ENCODE measurements at places on chromosomes 3 and 15.

- DNase-seq, result peak; percentile 95
These were observed 175.7 kb downstream of the KLHL25 start for GRCh38 chr15:85618956-85619491.

- DNase-seq, result no peak
These were observed 139.8 kb downstream of the TPRG1 start for GRCh38 chr3:189311521-189311920.

GRCh38 chr15:66287461-66288057 lies 5.8 kb upstream of the DIS3L start:
- DNase-seq, result no peak

DNA sequence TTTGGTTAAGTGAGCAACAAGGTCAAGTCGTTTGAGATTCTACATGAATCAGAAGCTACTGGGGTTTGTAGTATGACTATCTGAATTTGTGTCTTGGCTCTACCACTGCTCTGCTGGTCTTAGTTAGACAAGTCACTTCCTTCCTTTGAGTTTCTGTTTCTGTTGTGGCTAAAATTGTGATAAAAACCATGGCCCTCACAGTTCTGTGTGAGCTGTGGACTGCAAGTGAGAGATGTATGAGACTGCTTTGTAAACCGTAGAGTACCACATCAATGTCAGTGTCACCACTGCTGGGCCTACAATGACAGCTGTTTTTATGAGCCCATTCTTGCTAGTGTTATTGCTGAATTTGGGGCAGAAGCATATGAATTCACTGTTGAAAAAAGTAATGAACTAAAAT lies 32.7 kb downstream of the RARB start:
- no peak for DNase-seq

- DNase-seq, result no peak
These were observed 36.8 kb upstream of the RFTN1 start for GRCh38 chr3:16550305-16550675.

DNA sequence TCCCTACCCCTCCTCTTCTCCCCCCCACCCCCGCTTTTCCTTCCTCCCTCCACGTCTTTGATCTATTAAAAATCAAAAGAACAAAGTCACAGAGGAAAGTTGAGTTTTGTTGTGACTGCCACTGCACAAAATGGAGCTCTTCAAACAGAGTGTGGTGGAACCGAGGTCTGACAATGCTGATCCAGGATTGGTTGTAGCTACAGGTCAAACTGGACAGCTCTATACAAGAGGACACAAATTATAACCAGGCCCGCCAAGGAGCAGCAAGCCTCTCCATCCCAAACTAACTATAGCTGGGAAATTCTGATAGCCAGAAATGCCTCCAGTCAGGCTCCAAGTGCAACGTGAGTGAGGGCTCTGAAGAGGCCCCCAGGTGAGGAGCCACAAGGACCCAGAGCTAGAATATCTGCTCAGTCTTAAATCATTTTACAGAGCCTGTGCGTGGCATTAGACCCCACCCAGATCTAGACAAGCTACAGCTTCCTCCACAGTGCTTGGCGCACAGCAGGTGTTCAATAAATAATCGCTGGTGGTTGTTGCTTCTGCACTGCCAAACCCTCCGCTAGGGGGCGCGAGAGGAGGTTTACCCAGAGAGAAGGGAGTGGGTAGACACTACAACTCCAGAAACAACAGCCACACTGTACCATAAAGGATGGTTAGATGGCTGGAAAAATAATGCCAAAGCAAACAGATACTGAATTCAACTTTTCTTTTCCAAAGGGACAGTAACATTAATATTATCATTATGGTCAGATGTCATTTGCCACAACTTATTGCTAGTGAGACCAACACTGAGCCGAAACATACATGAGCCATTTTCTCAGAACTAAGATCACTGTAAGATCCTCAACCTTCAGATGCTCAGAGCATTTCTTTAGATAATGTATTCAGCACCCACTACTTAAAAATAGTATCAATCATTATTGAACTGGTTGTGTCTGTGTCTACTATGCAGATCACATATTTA lies 44.6 kb downstream of the ZIC4 start:
- DNase-seq, result peak; percentile 83
